HT-29 (cell line): ENCODE measurements at places on chromosomes 6 and 20. TPM values are rescaled to one million over a fixed set of nuclear protein-coding genes. Genes with fewer than 3 reads are reported as not detected.

The BMP6 gene
- total RNA-seq: not detected in 2 replicates

The GPLD1 gene
- total RNA-seq: 0.10 and 0.26 TPM in 2 replicates

The HLA-DMA gene
- total RNA-seq: 8.5 and 9.0 TPM in 2 replicates

The GCNT2 gene
- total RNA-seq: 4.6 and 9.7 TPM in 2 replicates

The ARMH2 gene
- not detected in 2 replicates for total RNA-seq

The CFB gene
- 2.0 and 2.6 TPM in 2 replicates for total RNA-seq

The GPR63 gene
- 0.13 TPM in 1 of 2 replicates, not detected in the other for total RNA-seq

The HSD17B8 gene
- total RNA-seq: 28.0 and 35.8 TPM in 2 replicates

The SLC17A3 gene
- total RNA-seq: not detected in 2 replicates

The TGM6 gene
- total RNA-seq: not detected in 2 replicates

The ZNF831 gene
- total RNA-seq: not detected in 2 replicates

The CD2AP gene
- total RNA-seq: 22.0 and 23.4 TPM in 2 replicates

The PRRT1 gene
- not detected in 2 replicates for total RNA-seq

The C20orf204 gene
- 0.69 and 1.5 TPM in 2 replicates for total RNA-seq

The CCN5 gene
- total RNA-seq: not detected in 2 replicates

The YTHDF1 gene
- 47.2 and 53.6 TPM in 2 replicates for total RNA-seq

The MYLK4 gene
- total RNA-seq: 0.03 and 0.08 TPM in 2 replicates

The PSORS1C1 gene
- 1.1 and 1.2 TPM in 2 replicates for total RNA-seq

The TINAG gene
- 0.15 and 1.8 TPM in 2 replicates for total RNA-seq

The MCHR2 gene
- total RNA-seq: not detected in 2 replicates

The PLEKHG1 gene
- 4.4 and 7.2 TPM in 2 replicates for total RNA-seq
